EH (cell line): ENCODE measurements at places on chromosomes 16 and 17.
A peak's percentile ranks its signal among the peaks of the same experiment; 100 is the strongest.

DNA sequence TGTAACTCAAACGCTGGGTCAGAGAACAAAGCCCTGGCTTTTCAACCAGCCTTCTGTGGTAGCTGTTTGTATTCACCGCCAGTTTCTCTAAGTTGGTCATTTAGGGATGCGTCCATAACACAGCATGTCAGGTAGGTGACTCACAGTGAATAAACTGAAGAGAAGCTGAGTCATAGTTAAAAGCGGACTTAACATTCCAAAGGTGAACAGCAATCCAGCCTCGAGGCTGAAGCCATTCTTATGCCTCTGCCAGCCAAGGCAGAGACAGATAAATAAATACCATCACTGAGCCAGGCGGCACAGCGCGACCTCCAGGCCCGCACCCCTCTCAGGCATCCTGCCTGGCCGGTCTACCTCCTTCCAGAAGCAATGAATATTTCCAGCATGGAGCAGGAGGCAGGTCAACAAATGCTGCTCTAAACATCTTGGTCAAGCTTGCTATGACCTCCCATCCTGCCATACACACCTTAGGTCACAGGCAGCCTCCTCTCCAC, 12.4 kb upstream of the CACNG4 start:
- DNase-seq = peak; percentile 92

DNA sequence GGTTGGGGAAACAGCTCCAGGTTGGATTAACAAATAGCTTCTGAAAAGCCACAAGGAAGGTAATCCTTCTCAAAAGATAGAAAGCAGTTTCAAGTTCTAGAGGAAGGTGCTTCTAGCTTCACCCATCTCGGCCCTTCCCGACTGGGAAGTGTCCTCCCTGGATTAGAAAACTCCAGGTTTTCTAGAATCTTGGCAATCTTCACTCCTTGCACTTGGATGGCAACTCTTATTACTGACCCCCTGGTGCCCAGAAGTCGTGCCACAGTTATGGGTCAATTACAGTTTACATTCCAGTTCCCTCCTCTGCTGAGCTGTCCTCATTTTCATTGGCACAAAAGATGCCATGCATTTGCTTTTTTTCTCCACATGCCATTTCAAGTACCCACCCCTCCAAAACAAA, 65.6 kb downstream of the SMG6 start:
- DNase-seq = peak; percentile 64

- peak; percentile 92 for DNase-seq
Observed at GRCh38 chr16:1983544-1984346, at the start of gene GFER. GFER (plus strand) TSS chr16:1984193; CDS start chr16:1984219, 26 bp downstream.

- no peak for DNase-seq
Observed at GRCh38 chr17:48605409-48605919, 678 bp upstream of the HOXB6 start.

GRCh38 chr16:86089334-86089900, 190.5 kb downstream of the IRF8 start:
- DNase-seq = no peak

DNA sequence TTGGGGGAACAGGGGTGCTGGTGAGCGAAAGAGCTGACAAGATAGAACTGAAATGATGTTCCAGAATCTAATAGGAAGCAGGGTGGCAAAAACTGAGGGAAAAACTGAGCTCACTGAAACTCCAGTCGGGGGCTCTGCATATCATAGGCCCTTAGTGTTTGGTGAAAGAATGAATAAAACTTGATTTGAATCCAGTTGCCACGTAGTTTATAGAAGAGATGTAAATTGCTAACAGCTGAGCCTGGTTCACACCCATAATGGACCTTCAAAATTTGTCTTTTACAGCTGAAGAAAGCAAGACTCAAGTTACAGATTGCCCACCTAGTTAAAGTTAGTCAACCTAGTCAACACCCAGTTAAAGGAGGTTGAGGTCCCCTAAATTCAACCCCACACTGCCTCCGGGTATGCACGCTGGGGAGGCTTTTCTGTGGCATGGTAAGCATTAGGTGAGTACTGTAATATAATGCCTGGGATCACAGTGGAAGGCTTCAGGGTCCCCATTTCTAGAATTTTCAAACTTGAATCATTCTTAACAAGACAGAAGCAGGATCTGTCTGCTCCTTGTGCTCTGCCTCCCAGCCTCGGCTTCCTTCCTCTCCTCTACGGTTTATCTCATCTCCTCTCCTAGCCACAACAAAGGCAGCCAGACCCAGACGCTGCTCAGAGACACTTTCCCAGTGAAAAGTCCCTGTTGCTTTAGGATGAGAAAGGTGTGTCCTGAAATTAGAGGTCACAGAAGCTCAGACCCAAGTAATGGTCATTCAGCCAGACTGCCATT, 26.9 kb upstream of the SUPT4H1 start:
- DNase-seq = no peak

- DNase-seq = no peak
Observed at GRCh38 chr16:35506898-35507194, 2047.4 kb downstream of the TP53TG3F start.

- no peak for DNase-seq
Observed at GRCh38 chr17:63483038-63483437, 6.2 kb downstream of the ACE start.

DNA sequence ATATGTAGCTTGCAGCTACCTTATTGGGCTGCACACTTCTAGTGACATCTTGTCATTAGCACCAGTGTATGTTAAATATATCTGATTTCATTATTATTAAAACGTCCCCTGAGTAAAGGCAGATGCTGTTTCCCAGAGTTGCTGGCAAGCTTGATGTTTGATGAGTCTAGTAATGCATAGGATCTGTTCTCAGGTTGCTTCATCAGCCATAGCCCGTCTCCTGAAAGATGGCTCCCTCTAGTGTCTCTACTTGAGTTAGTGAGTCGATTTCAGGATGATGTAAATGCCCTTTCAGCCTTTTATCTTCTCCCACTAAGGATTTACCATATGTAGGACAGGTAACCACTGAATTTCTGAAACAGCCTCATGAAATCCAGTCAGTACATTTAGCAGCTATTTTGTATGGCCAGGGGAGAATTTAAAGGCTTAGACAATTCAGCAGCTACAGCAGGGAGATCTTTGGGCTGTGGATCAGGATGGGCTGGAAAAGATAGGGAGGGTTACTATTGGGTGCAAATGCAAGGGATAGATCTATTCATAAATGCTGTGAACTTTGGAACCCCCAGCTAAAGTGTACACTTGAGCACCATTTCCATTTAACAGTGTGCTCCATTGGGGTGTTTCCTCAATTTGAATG, 376.3 kb downstream of the CNTNAP4 start:
- peak; percentile 0 for DNase-seq

DNA sequence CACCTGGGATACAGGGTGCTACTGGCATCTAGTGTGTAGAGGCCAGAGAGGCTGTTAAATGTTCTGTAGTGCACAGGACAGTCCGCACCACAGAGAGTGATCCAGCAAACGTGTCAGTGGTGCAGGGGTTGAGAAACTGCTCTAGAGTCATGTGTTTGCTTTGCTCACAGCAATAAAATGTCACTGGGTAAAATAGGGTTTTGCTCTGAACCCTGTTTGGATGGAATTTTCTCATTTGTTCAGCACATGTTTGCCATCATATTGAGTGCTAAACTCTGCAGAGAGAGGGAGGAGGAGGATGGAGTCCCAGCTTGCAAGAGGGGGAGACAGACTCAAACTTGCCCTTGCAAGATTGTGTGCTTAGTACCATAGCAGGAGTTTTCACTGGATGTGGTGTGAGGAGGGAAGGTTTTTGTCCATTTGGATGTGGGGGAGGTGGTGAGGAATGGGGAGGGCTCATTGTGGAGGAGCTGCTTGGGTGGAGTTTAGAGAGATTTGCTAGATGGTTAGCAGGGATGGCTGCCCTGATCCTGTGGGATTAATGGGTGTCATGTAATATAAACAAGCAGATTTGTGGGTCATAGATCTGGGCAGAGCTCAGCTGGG, 11.8 kb downstream of the PLCG2 start:
- no peak for DNase-seq

GRCh38 chr17:81706757-81707624, 3.8 kb downstream of the MRPL12 start:
- DNase-seq = no peak
